ENCODE measurements at places on chromosomes 6 and 20. TPM values are rescaled to one million over a fixed set of nuclear protein-coding genes. Genes with fewer than 3 reads are reported as not detected.

MAD2L1BP gene
- total RNA-seq: 34.6 TPM

NRN1 gene
- 1.0 TPM for total RNA-seq

TMEM170B gene
- total RNA-seq: 0.86 TPM

CLVS2 gene
- total RNA-seq: 0.08 TPM

DNAH8 gene
- total RNA-seq: not detected

CCN6 gene
- not detected for total RNA-seq

GLP1R gene
- total RNA-seq: not detected

TRERF1 gene
- 7.0 TPM for total RNA-seq

PHACTR3 gene
- not detected for total RNA-seq

MAS1 gene
- total RNA-seq: not detected

TFAP2D gene
- total RNA-seq: not detected

All from A549 treated with ZK216348 at 1 μM for 4 hours (cell line).